Activated T-helper 1 cell treated with anti-CD3 and anti-CD28 coated beads, Interleukin-12 subunit alpha, Interleukin-12 subunit beta, Interleukin-2, Interleukin-4 antibody, amounts not matched to agents 30 ng/mL and 10 ng/mL and 1 ng/mL, durations not matched to agents 14 hours and 24 hours and 36 hours (primary cell): ENCODE measurements at places on chromosomes 2 and 18. TPM values are rescaled to one million over a fixed set of nuclear protein-coding genes. Genes with fewer than 3 reads are reported as not detected.

Gene UGT1A3
- total RNA-seq = not detected in 2 replicates

Gene METTL8
- total RNA-seq = 31.8 and 36.4 TPM in 2 replicates

Gene TMEM178A
- total RNA-seq = not detected in 2 replicates

Gene TLX2
- 1.2 and 1.5 TPM in 2 replicates for total RNA-seq

Gene NPAS2
- total RNA-seq = 6.5 and 7.5 TPM in 2 replicates
